Activated naive CD4-positive, alpha-beta T cell treated with anti-CD3 and anti-CD28 coated beads for 36 hours (primary cell): ENCODE measurements at places on chromosomes 1 and 21. TPM values are rescaled to one million over a fixed set of nuclear protein-coding genes. Genes with fewer than 3 reads are reported as not detected.

The FNDC5 gene
- total RNA-seq = not detected

- no peak for DNase-seq
Observed at GRCh38 chr1:20380616-20381035, 90.0 kb downstream of the VWA5B1 start.

GRCh38 chr1:166908942-166909341, 32.9 kb upstream of the TADA1 start:
- DNase-seq = no peak

The ACOT11 gene
- total RNA-seq = 1.1 TPM

DNA sequence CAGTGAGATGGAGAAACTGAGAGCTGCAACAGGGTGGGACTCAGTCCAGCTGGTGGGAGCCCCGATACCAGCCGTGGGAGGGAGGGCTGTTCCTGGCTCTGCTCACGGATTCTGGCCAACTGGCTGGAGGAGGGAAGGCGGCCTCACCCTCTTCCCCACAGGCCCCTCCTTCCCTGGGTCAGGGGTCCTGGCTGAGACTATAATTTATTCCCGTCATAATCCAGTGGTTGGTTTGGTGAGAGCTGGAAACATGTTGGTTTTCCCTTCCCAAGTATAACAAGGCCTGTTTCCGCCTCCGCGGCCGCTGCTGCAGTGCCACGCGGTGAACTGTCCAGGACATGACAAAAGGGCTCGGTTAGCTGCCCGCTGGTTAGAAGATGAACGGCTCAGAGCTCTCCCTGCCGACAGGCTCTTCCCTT, 10.0 kb downstream of the PTPRF start:
- no peak for DNase-seq

- no peak for DNase-seq
Observed at GRCh38 chr1:119767486-119767885, 1.2 kb downstream of the HMGCS2 start.

The WNT3A gene
- total RNA-seq = not detected
